Left ventricle myocardium superior (tissue), 1 donor: ENCODE measurements at places on chromosomes 2 and 18.

GRCh38 chr2:105362862-105363591 lies 25.7 kb downstream of the C2orf49 start:
- DNase-seq, result peak; percentile 35

GRCh38 chr18:45008694-45009413 lies 328.2 kb downstream of the SETBP1 start:
- DNase-seq, result no peak

DNA sequence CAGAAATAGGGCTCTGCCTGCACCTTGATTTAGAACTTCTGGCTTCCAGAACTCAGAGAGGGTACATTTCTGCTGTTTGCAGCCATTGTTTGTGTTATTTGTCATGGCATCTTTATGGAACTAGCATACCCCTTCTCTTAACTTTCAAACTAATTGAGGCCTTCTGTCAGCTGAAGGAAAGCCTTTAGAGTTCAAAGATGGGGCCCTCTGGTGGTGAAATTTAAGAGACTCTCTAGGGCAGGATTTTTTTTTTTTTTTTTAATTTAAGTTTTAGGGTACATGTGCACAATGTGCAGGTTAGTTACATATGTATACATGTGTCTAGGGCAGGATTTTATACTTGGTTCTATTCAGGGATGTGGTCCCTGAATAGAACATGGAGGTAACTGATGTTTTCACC lies 260.6 kb upstream of the LINC00305 start:
- no peak for DNase-seq

GRCh38 chr18:9281780-9282179 lies 52.8 kb upstream of the TWSG1 start:
- no peak for DNase-seq

DNA sequence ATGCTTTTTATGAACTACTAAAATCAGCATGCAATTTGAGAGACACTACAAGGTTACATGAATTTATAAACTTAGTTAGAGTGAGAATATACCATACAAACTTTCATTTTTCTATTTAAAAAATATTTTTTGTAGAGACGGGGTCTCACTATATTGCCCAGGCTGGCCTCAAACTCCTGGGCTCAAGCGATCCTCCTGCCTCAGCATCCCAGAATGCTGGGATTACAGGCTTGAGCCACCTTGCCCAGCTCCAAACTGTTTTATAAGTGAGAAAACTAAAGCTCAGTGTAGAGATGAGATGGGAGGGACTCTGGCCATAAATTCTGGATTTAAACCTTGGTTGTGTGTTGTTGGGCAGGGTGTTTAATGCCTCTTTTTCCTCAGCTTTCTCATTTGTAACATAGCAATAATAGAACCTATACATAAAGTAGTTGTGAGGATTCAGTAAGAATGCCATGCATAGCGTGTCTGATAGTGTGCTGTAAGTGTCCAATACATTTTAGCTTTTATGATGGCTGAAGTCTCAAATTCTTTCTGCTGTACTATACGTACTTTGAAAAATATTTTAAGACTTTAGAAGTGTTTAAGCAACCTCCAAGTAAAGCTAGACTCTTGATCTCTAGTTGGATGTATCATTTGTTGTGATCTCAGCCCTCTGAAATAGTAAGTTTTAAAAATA lies 9.7 kb downstream of the CAB39 start:
- no peak for DNase-seq

- DNase-seq, result no peak
Observed at GRCh38 chr2:157868993-157869392, 7.1 kb downstream of the ACVR1 start.

DNA sequence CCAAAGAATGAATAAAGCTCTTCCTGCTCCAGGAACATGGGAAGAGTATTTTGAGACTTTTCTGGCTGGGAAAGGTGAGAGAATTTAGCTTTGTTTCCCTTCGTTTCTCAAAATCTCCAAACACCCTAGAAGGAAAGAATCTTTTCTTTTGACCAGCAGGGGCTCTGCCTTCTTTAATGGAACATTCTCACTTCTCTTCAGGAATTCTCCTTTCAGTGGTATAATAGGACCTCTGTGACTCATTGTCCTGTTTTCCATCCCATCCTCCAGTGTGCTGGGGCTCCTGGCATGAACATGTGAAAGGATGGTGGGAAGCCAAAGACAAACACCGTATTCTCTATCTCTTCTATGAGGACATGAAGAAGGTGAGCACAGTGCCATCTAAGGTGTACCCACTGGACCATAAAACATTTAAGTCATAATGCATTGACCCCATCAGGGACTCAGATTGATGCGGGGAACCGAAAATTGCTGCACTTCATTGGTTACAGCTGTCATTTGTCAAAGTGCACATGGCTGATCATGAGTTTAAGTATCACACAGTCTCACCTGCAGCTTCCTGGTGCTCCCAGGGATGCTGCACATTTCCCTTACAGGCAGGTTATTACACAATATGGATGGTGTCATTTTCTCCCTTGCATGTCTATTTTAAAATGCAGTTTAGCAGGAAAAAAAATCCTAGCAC lies 5.5 kb downstream of the SULT1C4 start:
- no peak for DNase-seq

- no peak for DNase-seq
Observed at GRCh38 chr18:35971661-35972196, 750 bp upstream of the RMP24 start.

- no peak for DNase-seq
Observed at GRCh38 chr2:73368781-73369180, 16.9 kb upstream of the ALMS1 start.

DNA sequence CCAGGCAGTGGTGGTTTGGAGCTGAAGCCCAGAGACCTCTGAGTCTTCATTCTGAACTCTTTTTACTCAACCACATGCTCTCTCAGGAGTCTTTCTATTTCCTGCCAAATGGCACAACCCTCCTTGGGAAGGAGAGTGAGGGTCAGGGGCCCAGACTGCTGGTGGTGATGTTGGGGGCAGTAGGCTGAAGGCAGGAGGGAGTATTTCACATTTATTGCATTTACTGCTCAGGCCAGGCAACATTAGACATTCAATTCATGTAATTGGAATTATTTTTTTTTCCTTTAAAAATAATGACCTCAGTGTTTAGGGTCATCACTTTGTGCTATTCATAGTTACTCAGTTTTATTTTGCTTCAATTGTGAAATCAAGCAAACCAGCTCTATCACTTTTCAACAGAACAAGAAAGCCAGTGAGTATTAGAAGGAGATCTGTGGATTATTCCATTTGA lies 311.3 kb upstream of the NT5C1B start:
- no peak for DNase-seq

DNA sequence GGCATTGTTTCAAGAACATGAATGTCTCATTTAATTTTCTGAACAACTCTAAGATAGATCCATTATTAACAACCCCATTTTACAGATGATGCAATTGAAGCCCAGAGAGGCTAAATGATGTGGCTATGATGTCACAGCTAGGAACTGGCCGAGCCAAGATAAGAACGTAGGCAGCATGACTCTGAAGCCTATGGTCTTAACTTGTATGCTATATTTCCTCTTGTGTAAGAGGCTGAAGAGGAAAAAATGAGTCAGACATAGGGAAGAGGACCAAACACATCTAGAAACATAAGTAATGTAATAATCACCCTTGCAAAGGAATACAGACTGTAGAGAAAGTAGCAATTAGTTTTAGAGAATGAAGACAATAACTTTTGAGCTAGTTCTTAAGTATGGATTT lies 416.8 kb downstream of the FIGN start:
- no peak for DNase-seq

GRCh38 chr2:112138159-112139032 lies at the start of gene FBLN7:
Gene FBLN7, plus strand, starts transcription at chr2:112138385. Its CDS starts 271 bp downstream, at chr2:112138656.
- DNase-seq, result no peak

DNA sequence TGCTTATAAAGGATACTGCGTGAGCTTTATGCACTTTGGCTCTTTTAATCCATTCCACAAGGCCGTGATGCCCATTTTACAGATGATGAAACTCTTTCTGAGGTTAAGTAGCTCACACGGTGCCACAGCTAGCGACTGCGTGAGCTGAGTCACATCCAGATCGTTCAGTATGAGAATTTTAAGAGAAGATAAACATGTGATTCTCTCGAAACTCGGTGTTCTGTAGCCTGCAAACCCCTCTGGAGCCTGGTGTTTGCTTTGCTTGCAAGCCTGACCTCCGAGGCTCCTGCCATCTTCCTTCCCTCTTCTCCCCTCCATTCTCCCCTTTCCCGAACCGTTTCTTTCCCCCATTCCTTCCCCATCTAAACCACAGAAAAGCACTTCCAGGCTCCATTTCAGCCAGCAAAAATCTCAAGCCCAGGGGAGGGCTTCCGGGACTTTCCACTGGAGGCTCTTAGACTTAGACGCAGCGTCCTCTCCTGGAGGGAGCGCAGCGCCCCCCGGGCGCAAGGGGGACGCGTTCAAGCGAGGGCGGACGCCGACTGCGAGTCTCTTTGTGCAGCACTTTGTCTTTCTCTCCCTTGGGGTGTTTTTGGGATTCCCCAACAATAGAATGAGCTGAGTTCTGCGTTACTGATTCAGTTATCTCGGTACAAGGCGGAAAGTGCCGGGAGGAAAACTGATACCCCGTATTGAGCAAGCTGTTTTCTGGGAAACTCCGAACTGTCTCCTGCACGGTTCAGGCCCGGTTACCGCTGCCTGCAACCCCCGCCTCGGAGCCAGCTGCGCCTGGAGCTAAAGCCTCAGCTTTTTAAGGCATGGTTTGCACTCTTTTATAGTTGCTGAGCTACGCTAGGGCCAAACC lies 38.0 kb downstream of the CYP1B1 start:
- peak; percentile 53 for DNase-seq

- no peak for DNase-seq
Observed at GRCh38 chr2:181977661-181978350, 7.8 kb upstream of the PPP1R1C start.

GRCh38 chr2:28252311-28252710 lies 140.3 kb upstream of the FOSL2 start:
- no peak for DNase-seq

- DNase-seq, result no peak
Observed at GRCh38 chr2:200099256-200099655, 143.9 kb downstream of the MAIP1 start.

GRCh38 chr2:14737201-14737600 lies 104.7 kb downstream of the LRATD1 start:
- no peak for DNase-seq

DNA sequence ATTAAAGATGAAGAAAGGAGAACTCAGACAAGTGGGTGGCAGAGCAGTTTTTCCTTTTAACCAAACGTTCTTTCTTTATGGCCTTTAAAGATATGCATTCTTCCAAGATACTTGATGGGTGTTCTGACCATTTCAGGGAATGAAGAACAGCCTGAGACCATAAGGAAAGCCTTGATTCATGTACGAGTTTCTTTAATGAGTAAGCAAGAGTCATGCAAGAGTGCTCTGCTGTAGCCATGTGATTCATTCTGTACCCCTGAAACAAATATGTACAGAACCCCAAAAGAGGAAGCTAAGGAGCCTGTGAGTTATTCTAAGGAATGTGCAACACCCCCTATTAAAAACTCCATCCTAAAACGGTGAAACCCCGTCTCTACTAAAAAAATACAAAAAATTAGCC lies 372.8 kb downstream of the MTX2 start:
- no peak for DNase-seq

DNA sequence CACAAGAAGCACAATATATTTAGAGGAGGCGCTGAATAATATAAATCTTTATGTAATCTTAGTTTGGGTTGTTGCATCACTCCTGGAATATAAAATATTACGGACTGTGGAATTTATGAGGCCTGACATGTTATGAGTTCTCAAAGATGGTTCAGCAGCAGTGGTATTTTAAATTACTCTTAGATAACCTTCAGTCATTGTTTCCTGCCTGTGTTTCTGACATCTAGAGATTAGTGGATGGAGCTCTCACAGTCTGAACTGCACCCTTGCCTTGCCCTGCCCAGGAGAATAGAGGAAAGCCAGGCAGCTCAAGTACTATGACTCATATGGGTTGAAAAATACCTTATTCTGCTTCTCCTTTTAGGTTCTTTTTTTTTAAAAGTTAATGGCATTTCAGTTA lies 70.0 kb downstream of the ACSL3 start:
- DNase-seq, result no peak

DNA sequence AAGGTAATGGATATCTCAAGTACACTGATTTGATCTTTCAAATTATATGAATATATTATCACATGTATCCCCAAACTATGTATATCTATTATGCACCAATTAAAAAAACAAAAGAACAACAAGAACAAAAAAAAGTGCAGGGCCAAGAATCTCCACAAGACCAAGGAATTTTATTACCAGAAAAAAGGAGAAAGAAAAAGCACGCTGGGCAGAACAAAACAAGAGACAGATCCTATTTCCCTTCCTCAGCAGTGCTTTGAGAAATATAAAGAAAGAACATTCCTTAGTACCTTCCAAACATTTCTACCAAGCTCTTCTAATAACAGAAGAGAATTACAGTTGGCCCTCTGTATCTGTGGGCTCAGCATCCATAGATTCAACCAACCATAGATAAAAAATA lies 144.7 kb upstream of the CREB1 start:
- DNase-seq, result no peak

DNA sequence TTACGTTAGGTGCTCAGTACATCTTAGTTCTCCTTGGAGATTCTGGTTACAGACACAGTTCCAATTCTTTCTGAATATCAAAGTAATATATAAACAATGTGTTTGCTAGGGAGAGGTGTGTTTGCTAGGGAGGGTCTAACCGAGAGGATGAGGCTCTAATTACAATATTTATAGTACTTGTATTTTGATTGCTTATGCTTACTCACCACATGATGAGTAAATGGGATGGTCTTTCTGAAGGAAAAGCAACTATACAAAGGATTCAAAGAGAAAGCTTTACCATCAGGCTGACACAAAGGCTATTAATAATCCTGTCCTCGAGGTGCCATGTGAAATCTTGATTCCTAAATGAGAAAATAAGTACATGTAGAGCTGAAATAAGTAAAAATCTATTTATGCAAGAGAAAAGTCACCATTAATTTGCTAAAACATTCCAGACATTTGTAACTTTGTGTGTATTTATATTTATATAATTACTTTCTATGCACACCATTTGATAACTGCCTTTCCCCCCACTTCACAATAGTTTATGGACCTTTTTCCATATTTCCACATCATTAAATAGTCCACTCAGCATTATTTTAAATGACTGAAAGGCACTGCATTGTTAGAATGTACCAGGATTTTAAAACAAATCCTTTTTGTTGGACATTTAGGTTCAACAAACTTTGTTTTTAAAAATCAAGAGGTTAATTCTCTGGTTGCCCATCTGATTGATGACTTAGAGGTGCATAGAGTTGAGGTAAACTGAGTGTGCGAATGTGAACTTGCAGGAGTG lies 94.5 kb upstream of the FN1 start:
- DNase-seq, result no peak
